ENCODE measurements at places on chromosomes 12 and 14.

- DNase-seq: no peak
Measured at GRCh38 chr12:77202457-77203060, 137.2 kb upstream of the E2F7 start.

DNA sequence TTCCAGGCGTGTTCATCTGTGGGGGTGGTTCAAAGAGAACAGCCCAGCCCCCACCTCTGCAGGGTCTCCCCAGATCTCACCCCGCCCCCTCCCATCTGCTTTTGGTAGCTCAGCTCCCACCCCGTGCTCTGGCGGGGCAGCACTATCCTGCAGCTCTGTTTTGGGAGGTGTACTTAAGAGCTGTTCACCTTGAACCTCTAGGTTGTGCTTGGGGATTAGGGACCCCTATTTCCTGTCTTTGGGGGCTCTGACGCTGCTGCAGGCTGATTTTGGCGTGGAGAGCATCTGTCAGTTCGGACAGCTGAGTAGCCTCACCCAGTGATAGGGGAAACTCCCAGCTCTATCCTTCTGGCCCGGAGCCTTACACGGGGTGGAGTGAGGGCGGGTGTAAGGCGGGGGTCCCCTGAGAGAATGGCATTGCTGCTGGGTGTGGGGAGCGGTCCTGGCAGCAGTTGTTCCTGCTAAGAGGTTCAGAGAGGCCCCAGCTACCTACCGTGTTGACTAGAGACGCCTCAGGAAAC is 765 bp downstream of the TMEM120B start:
- DNase-seq: no peak

- DNase-seq: no peak
Measured at GRCh38 chr12:112973011-112973735, 5.1 kb upstream of the OAS2 start.

DNA sequence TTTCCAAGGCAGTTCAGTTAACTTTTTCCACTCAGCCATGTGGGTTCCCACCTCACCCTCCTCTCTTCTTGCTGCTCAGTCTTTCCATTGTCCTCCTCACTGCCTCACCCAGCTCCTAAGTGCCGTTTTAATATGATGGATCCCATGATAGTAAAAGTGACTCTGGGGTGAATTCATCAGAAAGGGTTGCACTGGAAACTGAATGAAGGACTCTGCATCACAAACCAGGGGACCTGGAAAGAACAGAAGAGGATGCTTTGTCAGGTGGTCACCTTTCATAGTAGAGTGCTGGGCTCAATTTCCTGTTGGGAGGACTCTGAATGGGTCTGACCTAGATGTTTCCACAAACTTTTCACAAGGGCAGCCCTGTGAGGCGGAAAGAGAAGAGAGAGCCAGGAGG is 67.8 kb upstream of the SLC8A3 start:
- no peak for DNase-seq

- DNase-seq: no peak
Measured at GRCh38 chr12:105626653-105627052, 296.2 kb downstream of the C12orf75 start.

DNA sequence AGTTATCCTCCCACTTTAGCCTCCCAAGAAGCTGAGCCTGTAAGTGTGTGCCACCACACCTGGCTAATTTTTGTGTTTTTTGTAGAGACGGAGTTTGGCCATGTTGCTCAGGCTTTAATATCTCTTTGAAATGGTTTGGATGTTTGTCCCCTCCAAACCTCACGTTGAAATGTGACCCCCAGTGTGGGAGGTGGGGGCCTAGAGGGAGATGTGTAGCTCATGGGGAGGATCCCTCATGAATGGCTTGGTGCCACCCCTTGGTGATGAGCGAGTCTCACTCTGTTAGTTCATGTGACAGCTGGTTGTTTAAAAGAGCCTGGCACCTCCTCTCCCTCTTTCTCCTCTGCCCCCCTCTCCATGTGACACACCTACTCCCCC is 23.6 kb upstream of the TTC7B start:
- DNase-seq: no peak

DNA sequence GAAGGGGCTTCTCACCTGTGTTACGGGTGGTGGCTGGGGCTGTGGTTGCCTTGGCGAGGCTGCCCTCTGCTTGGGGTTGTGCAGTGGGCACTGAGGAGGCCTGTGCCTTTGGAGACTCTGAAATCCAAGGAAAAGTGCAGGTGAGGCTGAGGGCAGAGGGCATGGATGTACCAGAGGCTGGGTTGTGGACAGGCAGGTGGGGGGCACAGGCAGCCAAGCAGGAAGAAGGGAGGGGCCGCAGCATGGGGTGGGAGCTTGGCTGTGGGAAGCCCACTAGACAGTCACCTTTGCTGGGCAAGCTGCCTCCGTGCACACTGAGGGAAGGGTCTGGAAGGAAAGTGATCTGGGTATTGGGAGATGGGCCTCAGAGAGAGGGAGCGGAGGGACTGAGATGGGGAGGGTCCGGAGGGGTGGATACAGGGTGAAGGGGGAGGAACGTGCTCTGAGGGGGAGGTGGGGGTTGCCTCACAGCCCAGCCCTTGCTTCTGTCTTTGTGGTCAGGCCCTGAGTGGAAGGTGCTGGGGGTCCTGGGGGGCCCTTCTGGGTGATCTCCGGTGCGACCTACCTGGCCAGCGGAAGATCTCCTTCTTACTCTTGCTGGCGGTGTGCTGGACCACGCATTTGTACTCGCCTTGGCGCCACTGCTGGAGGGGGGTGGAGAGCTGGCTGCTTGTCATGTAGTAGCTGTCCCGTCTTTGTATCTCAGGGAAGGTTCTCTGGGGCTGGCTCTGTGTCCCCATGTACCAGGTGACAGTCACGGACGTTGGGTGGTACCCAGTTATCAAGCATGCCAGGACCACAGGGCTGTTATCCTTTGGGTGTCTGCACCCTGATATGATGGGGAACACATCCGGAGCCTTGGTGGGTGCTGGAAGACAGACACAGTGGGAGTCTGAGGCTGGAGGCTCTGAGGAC is 318.7 kb downstream of the TMEM121 start:
- DNase-seq: no peak

DNA sequence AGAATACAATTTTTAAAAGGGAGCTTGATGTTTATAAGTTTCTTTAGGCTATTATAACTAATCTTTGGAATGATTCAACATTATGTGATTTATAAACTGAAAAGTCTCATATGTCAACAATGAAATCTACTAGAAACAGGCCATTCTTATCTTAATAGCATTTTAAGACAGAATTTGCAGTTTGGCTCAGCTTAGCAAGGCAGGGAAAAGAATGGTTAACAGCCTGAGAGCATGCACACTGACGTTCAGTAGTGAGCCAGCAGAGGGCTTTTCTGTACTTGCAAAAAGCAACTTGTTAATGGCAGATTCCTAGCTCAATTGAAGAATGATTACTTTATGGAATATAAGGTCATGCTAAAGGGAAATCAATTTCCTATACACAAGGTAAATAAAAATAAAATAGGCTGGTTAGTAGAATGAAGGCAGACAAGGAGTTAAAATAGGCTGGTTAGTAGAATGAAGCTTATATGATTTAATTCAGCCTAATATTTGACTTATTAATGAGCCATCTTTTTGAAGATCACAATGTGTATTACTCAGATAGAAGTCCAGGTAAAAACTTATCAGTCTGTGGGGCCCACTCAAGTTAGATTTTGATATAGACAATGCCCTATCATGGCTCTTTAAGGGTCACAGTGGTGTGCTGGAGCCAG is 95.9 kb downstream of the OTOGL start:
- DNase-seq: no peak

GRCh38 chr14:96799489-96800054 is 2.4 kb downstream of the VRK1 start:
- DNase-seq: no peak

- no peak for DNase-seq
Measured at GRCh38 chr14:96039633-96040311, 610 bp downstream of the C14orf132 start.

DNA sequence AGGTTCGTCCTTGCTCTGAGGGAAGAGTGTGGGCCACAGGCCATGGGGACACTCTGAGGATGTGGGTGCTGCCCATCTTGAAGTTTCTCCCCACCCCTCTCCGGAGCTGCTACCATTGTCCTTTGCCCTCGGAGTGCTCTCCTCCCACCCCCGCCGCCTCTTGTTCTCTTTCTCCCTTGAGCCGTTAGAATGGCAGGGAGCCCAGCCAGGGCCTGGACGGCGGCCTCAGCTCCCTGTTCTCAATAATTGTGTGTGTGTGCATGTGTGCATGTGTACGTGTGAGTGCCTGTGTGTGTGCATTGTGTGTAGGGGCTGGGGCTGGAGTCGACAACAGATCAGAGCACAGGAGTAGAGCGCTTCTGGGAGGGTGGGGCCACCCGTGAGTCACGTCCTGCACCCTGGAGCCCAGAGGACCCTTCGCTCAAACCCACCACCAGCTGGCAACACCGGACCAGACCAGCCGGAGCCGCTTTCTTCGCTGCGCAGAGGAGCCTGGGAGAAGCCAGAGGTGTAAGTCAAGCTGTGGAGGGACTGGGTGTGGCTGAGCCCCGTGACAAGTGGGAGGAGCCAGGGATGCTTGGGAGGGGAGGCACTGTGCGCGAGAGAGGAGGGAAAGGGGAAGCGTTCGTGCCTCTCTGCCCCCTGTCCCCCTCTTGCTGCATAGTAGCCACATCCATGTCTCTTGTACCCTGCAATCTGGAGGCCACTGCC is 25.9 kb upstream of the KCNA5 start:
- DNase-seq: no peak
